HCEC 1CT (cell line): ENCODE measurements at places on chromosomes 13 and 19.

- no peak for DNase-seq
These were observed 218.0 kb upstream of the SERP2 start for GRCh38 chr13:44155422-44156293.

DNA sequence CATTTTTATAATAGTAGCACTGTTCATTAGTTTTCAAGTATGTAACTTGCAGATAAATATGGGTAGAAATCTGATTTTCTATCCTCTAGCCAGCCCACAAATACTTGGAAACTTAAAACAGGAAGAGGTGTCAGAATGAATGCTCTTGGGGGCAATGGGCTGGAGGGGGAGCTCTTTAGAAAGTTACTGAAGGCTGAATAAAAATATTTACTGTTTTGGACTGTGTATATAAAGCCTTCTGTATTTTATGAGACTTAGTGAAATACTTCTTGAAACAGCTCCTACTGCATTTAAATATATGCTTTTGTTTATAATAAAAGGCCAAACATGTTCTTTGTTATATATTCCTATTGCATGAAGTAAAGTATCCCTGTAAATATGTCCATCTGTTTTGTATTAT lies 138.8 kb downstream of the RGCC start:
- DNase-seq, result peak; percentile 49

- DNase-seq, result no peak
These were observed 5.3 kb downstream of the DMAC2 start for GRCh38 chr19:41434450-41434849.

DNA sequence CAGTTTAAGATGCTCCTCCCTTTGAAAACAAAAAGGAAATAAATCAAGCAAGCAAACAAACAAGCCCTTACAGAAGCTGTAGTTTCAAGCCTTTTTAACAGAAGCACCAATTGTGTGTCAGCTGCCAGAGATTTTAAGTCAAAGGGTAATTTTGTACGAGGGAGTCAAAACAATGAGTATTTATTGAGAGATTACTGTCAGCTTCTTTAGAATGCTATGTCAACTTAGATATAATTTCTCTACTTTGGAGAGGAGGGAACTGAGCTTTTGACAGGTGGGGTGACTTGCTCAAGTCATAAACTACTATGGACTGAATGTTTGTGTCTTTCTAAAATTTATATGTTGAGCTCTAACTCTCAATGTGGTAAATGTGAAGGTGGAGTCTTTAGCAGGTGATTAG lies 10.5 kb upstream of the CBY2 start:
- DNase-seq, result no peak

GRCh38 chr19:2982983-2983350 lies 5.6 kb downstream of the TLE6 start:
- DNase-seq, result peak; percentile 39

DNA sequence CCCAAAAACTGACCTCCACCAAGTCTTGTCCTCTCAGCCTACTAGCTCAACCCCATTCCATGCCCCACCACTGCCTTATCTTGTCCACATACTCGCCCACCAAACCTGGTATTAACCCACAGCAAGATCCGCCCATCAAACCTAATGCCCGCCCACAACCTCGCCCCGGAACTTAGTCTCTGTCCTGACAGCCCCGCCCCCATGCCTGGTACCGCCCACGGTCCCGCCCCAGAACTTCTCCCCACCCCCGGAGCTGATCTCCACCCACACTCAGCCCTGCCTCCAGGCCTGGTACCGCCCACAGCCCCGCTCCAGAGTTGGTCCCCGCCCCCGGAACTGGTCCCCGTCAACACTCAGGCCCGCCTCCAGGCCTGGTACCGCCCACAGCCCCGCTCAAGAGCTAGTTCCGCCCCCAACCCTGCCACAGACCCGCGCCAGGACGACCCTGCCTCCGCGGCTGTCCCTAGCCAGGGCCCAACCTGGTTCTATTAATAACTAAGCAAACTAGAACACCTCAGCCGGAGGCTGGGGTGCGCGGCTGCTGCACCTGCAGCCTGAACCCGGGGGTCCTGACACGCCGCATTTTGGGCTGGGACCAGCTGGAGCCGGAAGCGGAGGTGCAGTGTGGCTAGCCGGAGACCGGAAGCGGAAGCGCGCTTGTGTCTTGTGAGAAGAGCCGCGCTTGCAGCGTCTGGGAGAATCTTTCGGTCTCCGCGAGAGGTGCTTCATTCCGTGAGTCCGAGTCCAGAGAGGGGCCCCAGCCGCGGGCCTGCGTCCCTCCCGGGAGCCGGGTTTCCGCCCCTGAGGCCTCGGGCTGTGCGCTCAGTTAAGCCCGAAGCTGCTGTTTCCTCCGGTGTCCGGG lies at the start of gene ZNF557:
Gene ZNF557, plus strand, starts transcription at position 662 of the 862 bp plus-strand sequence. CDS start 5,372 bp downstream, outside the sequence.
- DNase-seq, result peak; percentile 96

GRCh38 chr13:37138926-37139325 lies 33.5 kb upstream of the CSNK1A1L start:
- no peak for DNase-seq
